Lower lobe of right lung (tissue), 2 donors: ENCODE measurements at places on chromosomes 1 and 21. TPM values are rescaled to one million over a fixed set of nuclear protein-coding genes. Genes with fewer than 3 reads are reported as not detected.
A peak's percentile ranks its signal among the peaks of the same experiment; 100 is the strongest.

OR2T2 gene
- total RNA-seq: not detected

OR2T11 gene
- not detected for total RNA-seq

DNA sequence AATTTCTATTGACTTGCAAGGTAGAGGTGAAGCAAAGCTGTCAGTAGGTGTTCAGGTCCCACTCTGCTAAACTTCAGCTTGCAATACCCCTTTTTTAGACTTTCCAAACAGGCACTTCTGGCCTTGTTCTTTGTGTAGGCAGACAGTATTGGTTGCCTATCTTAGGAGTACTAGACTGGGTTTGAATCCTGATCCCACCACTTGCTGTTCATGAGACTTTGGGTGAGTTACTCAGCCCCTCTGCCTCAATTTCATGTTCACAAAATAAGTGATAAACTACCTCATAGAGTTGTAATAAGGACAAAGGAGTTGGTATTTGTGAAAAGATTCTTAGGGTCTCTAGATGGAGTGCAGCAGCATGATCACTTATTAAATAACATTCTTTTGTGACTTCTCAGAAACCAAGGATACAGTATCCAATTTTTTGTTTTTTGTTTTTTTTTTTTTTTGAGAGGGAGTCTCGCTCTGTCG is 5.2 kb downstream of the RCC1 start:
- peak overlapping the region; percentile 90 for H3K4me3 ChIP-seq
- no peaks in the 10 kb centered on the region for H3K27me3 ChIP-seq
- no peak overlapping the region for H3K27ac ChIP-seq
- DNase-seq: no peak

- H3K27ac ChIP-seq: no peak overlapping the region
- H3K36me3 ChIP-seq: no peaks in the 10 kb centered on the region
- H3K4me3 ChIP-seq: no peak overlapping the region
- no peak for DNase-seq
- H3K4me1 ChIP-seq: no peaks in the 10 kb centered on the region
These were observed 95.0 kb downstream of the BEND5 start for GRCh38 chr1:48681476-48682305.

PRR9 gene
- not detected for total RNA-seq

C1orf74 gene
- total RNA-seq: 1.6 TPM

GRCh38 chr1:185804608-185805007 is 70.4 kb downstream of the HMCN1 start:
- no peaks in the 10 kb centered on the region for H3K4me1 ChIP-seq
- DNase-seq: no peak
- H3K27ac ChIP-seq: no peak overlapping the region
- H3K36me3 ChIP-seq: no peaks in the 10 kb centered on the region

CYP4A11 gene
- not detected for total RNA-seq

DNA sequence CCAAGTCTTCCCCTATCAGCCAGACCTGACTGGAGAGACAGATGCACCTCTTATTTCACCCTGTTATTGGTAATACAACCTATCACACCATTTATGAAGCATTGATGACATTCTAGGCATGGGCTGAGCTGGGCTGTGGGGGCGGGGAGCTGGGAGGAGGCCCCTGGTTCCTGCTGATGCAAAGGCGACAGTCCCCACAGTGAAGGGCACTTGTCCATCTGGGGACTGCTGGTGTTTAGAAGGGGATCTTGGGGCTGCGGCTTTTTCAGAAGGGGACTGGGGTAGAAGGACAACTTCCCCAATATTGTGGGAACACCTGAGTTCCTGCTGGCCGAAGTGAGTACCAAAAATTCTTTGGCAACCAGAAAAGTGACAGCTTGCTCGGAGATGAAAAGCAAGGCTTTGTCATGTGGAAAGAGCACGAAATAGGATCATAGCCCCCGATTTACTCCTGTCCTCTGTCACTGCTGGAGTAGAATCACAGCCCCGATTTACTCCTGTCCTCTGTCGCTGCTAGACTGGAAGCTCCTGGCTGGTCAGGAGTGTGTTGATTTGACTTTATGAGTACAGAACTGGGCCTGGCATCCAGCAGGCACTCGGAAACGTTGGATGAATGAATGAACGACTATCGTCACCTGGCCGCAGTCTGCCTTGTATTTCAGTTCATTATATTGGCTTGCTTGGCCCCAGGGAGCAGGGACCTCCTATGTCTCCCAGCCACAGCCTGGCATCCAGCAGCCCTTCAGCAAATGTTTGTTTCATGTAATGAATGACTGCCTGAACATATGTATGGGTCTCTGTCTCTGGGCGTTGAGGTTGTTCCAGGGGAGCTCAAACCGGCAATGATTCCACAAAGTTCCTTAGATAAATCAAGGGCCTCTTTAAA is 16.5 kb upstream of the ETV3L start:
- H3K4me3 ChIP-seq: no peak overlapping the region
- no peak overlapping the region for H3K27ac ChIP-seq
- DNase-seq: no peak

TAS1R1 gene
- 0.27 TPM for total RNA-seq

RAB42 gene
- total RNA-seq: 7.0 TPM
